Hepatocyte (in vitro differentiated cells): ENCODE measurements at places on chromosomes 7 and 10. TPM values are rescaled to one million over a fixed set of nuclear protein-coding genes. Genes with fewer than 3 reads are reported as not detected.

PTF1A gene
- 0.28 TPM in 1 of 2 replicates, not detected in the other for polyA plus RNA-seq

OR6V1 gene
- polyA plus RNA-seq, result 0.34 TPM in 1 of 2 replicates, not detected in the other

FGL2 gene
- 0.57 and 0.83 TPM in 2 replicates for polyA plus RNA-seq

SLC13A1 gene
- polyA plus RNA-seq, result not detected in 2 replicates

- no peak for DNase-seq
These were observed 186.7 kb downstream of the CHCHD3 start for GRCh38 chr7:132895231-132895630.

- no peak for DNase-seq
These were observed 61.2 kb downstream of the RUNDC3B start for GRCh38 chr7:87689374-87689773.

DNA sequence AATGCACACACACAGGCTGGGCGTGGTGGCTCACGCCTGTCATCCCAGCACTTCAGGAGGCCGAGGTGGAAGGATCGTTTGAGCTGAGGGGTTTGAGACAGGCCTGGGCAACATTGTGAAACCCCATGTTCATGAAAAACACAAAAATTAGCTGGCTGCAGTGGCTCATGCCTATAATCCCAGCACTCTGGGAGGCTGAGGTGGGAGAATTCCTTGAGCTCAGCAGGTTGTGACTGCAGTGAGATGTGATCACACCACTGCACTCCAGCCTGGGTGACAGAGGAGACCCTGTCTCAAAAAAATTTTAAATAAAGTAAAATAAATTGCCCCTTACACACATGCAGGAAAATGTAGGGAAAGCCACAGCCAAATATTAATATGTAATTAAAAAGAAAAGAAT, 44.1 kb downstream of the RNF32 start:
- DNase-seq, result no peak

DNA sequence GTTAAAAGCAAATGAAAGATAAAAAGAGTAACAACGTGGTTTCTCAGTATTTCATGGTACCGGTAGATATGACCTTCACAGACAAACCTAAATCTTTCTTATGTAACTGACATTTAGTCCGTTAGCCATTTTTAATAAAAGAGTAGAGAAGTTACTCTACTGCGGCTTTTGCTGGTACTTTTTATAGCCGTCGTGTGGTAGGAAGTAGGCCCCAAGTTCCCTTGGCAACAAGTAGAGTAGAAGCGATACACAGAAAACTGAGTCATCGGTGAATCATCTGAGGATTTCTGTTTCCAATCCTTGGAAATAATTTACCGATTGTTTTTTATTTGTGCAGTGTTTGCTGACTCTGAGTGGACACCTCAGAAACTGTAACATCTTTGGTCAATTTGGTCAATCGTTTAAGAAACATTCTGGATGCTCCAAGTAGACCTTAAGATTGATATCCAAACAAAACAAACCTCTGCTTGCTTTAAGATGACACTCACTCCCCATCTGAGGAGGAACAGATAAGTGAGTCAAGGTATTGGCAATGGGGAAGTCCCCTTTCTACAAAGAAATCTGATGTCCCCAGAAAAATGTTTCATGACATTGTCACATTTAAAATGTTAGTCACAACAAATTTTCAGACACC, 63.9 kb upstream of the AHR start:
- DNase-seq, result peak; percentile 85

DNA sequence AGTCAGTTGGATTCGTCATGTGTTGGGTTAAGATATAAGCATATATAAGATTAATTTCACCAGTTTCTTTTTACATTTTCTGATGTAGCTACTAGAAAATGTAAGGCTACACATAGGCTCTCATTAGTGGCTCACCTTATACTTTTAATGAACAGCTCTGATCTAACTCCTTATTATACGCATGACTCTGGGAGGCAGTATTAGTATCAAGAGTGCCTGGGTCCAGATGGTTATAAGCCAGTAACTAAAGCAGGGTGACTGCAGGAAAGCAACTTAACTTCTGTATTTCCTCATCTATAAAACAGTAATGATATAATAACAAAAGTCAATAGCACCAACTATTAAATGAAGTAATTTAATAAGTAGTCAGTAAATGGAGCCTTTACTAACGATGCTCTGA, 1.4 kb upstream of the ELMO1 start:
- no peak for DNase-seq

GRCh38 chr7:20892776-20893175, 106.1 kb upstream of the SP8 start:
- no peak for DNase-seq

DNA sequence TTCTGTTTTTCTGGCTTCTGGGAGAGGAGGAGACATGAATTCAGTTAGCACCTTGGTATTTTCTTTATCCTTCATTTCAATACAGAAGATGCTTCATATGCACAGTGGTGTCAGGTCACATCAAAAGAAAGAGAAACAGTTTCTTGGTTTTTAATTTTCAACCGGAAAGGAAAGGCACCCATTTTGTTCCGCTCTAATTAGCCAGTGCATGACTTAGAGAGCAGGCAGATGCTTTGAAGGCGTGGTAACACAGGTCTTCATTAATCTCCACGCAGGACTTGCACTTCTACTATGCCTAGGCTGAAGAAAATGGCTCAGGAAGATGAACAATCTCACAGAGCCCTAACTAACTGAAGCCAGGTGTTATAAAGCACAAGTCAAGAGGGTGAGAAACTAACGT, 70.4 kb upstream of the ATRNL1 start:
- no peak for DNase-seq

DNA sequence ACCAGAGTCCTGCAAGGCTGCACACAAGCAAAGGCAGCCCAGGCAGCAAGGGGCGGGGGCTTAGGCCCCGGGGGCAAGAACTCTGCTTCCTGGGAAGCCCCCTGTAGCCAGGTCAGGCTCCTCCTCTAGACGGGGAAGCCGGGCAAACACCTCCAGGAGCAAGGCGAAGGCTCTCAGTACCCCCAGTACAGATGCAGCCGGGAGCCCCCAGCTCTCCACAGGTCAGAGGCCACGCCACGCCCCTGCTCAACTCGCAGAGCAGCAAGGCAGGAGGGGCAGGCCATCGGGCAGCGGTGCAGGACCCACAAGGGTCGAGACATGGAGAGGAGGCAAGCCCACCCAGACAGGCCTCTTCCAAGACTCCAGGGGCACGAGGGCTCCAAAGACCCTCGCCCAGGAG, 108.8 kb downstream of the MAD1L1 start:
- no peak for DNase-seq

- peak; percentile 8 for DNase-seq
These were observed 61.0 kb upstream of the SMIM30 start for GRCh38 chr7:113179313-113179712.

DNA sequence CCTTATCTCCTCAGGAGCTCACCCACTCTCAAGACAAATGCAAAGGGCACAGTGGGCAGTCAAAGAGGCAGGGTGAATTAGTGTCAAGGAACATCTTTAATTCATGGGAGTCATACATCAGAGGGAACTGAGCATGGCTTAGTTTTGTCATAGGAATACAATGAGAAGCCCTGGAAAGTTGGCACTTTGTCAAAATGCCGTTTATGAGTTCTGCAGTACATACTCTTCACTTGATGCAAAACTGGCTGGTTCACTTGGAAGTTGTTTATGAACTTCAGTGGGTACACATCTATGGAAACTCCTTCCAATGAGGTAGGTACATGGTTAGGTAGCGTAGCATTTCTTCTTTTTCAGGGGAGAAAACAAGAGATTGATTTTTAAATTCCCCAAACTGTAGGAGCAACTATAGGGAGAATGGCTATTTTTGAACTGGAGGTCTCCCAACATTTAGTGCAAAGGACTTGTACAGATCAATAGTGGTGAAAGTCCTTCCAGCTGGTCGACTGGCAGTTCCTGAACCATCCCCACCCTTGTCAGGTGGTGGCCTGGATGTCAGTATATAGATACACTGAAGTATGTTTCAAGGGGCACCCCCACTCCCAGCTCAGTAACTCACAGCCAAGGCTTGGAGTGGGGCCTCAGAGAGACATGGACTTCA, 580.5 kb downstream of the REEP3 start:
- peak; percentile 27 for DNase-seq
